ENCODE measurements at places on chromosomes 7 and 10. TPM values are rescaled to one million over a fixed set of nuclear protein-coding genes. Genes with fewer than 3 reads are reported as not detected.
A peak's percentile ranks its signal among the peaks of the same experiment; 100 is the strongest.

DNA sequence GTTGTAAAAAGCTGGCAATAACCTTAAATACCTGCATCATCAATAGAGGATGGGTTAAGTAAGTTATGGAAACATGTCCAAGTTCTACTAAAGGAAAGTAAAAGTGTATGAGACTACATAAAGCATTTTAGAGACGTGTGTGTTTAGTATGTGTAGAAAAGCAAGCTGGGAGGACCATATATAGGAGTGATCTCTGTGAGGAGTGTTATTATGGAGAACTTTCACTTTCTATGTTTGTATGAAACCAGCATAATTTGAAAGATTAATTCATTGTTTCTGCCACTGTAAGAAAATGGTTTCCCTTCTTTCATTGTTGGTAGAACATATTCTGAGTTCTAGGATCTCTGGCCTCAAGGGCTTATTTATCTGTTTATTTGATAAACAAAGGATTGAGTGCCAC lies 19.2 kb upstream of the PDLIM1 start:
- H3K27ac ChIP-seq = no peak overlapping the region
- no peaks in the 10 kb centered on the region for H3K27me3 ChIP-seq
- no peak for DNase-seq
- no peaks in the 10 kb centered on the region for H3K36me3 ChIP-seq
- H3K4me1 ChIP-seq = peaks cover 33% of the 10 kb centered on the region

DNA sequence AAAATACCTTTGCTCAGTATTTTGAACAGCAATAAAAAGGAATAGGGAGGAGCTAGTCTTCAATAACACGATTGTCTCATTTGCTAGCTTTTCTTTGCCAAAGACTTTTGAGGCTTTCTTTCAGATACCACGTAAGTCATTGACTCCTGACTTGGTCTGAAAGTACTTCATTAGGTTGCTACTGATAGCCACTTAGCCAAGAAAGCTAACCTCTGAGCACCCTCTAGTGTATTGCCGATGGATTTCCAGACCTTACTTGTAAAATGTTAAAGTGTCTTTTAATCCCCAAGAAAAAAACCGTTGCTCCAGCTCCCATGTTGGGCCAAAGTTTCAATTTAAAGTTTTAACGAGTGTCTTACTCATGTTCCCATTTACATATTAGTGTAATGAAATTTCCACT lies 63.4 kb upstream of the STRIP2 start:
- no peaks in the 10 kb centered on the region for H3K36me3 ChIP-seq
- H3K27ac ChIP-seq = peak overlapping the region; percentile 82
- H3K27me3 ChIP-seq = no peaks in the 10 kb centered on the region
- peaks cover 13% of the 10 kb centered on the region for H3K4me1 ChIP-seq
- no peak for DNase-seq
- H3K4me3 ChIP-seq = peak overlapping the region; percentile 38

GRCh38 chr10:634256-634655 lies 55.2 kb downstream of the DIP2C start:
- no peak overlapping the region for H3K27ac ChIP-seq
- H3K27me3 ChIP-seq = no peaks in the 10 kb centered on the region
- DNase-seq = no peak
- peaks cover 4% of the 10 kb centered on the region for H3K4me1 ChIP-seq
- no peak overlapping the region for H3K4me3 ChIP-seq

- H3K36me3 ChIP-seq = peaks cover 52% of the 10 kb centered on the region
- no peak for DNase-seq
- H3K4me3 ChIP-seq = no peak overlapping the region
- no peaks in the 10 kb centered on the region for H3K27me3 ChIP-seq
Observed at GRCh38 chr7:38756521-38756920, 125.3 kb upstream of the AMPH start.

Gene STK31
- total RNA-seq = 1.1 TPM

Gene KLF14
- total RNA-seq = not detected
